Gastrocnemius medialis (tissue), 4 donors: ENCODE measurements at places on chromosomes 7 and 10.

GRCh38 chr10:130078120-130078519, 32.5 kb downstream of the C10orf143 start:
- no peak overlapping the region for H3K27ac ChIP-seq
- no peak for DNase-seq
- H3K27me3 ChIP-seq: no peaks in the 10 kb centered on the region
- no peak overlapping the region for H3K4me3 ChIP-seq

DNA sequence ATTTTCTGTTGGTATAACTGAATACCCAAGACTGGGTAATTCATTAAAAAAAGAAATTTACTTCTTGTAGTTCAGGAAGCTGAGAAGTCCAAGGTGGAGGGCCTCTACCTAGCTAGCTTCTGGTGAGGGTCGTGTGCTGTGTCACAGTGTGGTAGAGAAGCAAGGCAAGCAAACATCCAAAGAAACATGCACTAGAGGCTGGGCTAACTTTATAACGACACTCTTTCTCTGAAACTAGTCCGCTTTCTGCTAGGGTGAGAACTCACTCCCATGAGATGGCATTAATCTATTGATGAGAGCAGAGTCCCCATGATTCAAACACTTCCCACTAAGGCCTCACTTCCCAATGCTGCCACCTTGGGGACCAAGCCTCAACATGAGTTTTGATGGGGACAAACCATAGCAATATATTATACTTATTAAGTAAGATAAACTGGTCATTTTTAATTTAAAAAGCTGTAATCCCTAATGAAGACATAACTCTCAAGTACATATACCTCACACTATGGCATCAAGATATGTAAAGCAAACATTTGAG, 50.8 kb downstream of the PHYHIPL start:
- no peaks in the 10 kb centered on the region for H3K36me3 ChIP-seq
- H3K27me3 ChIP-seq: no peaks in the 10 kb centered on the region
- no peak overlapping the region for H3K27ac ChIP-seq
- no peak for DNase-seq

DNA sequence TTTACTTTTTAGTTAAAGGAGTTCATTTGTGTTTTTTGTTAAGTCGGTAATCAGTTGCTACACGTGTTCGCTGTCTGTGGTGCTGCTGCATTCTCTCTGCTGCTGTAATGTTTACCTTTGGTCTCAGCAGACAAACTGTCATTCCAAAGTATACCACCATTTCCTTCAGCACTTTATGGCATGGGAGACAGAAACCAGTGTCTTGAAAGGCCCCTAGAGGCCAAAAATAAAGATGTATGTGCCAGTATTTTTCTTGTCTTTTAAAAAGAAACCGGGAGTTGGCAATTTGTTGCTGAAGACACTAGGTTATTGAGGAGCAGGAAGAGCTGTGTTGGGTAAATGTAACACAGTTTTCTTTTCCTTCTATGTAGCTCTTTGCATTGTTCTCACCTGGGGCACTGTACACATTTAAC, 24.1 kb downstream of the ZNF92 start:
- DNase-seq: no peak
- no peak overlapping the region for H3K27ac ChIP-seq
- H3K4me1 ChIP-seq: no peaks in the 10 kb centered on the region

DNA sequence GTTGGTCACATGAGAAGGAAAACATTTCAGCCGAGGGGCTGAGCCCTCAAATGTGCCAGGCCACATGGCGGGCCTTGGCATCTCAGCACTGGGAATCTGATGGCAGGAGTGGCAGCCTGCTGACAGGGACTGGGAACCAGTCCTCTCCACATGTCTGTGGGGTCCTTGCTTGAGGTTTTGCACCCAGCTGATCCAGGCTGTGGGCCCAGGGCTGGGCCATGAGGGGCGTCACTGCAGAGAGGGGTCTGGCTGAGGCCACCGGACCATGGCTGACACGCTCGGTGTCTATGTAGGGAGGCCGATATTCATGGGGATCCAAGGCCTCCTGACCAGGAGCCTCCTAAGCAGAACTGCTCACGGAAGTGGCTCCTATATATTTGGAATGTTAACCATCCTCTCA, 31.0 kb upstream of the PWWP2B start:
- H3K4me3 ChIP-seq: no peak overlapping the region
- H3K36me3 ChIP-seq: no peaks in the 10 kb centered on the region
- H3K4me1 ChIP-seq: no peaks in the 10 kb centered on the region
- no peak overlapping the region for H3K27ac ChIP-seq

GRCh38 chr10:104233817-104234216, 1.7 kb upstream of the CFAP43 start:
- no peaks in the 10 kb centered on the region for H3K36me3 ChIP-seq
- H3K4me3 ChIP-seq: no peak overlapping the region
- no peaks in the 10 kb centered on the region for H3K27me3 ChIP-seq

DNA sequence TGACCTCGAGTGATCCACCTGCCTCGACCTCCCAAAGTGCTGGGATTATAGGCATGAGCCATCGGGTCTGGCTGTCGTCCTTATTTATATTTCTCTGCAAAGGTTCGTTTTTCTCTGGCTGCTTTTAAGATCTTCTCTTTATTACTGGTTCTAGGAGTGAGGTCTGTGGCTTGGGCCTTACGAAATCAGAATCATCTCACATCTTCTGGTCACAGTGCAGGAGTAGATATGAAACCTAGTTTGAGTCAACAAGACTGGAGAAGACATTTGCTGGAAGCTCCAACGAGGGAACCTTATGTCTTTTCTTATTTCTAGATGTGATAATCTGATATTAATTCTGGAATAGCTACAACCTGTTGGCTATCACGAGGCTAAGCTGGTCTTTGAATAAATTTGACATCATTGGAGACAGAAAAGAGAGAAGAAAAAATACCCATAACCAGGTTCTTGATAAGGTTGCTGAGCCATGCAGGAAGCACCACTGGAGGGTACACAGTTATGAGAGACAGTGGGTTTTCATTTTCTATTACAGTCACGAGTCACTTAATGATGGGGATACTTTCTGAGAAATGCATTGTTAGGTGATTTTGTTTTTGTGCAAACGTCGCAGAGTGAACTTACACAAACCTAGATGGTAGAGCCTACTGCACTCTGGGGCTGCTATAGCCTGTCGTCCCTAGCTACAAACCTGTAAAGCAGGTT, 25.6 kb upstream of the IL15RA start:
- H3K4me3 ChIP-seq: no peak overlapping the region
- no peaks in the 10 kb centered on the region for H3K4me1 ChIP-seq

DNA sequence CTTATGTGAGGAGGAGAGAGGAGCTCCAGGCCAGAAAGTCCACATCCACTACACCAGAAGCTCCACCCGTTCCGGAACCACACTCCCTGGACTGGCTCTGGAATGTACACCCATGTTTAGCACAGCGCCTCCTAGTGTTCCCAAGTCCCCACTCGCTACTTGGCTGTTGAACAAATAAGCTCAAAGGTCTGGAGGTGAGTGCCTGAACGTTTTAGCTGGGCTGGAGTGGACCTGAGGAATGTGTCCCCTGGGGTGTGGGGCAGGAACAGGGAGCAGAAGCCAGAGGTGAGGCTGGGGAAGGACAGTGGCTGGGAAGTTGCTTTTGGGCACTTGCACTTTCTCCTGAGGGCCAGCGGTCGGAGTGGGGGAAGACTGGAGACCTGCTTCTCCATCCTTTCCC, 164.1 kb upstream of the CDCA7L start:
- H3K27me3 ChIP-seq: no peaks in the 10 kb centered on the region
- no peak for DNase-seq
- no peak overlapping the region for H3K4me3 ChIP-seq
- no peak overlapping the region for H3K27ac ChIP-seq
- H3K4me1 ChIP-seq: no peaks in the 10 kb centered on the region

DNA sequence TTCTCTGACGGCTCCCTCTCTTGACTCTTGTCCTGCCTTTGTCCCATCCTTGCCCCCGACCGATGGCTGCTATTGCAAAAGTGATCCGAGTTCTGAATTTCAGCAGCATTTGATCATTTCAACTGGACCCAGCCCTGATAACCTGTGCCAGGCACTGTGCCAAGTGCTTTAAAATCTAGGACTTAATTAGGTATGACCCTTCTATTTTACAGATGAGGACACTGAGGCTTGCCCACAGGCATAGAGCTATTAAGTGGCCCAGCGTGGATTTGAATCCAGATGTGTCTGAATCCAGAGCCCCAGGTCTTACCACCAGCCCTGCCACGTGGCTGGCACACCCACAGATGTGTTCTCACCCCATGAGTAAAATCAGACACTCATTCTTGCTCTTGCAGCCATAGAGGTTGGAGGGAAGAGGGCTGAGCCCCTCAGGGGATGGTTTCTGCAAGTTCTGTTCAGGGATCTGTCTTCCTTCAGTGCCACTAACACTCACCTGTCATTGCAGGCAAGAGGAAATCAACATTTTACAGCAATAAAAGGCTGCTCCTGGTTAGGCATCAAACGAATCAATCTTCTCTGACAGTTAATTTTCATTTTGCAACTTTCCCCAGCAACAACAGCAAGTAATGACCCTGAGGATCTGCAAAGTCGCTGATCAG, 101.2 kb downstream of the GRID1 start:
- no peak overlapping the region for H3K4me3 ChIP-seq
- H3K36me3 ChIP-seq: no peaks in the 10 kb centered on the region
- H3K27ac ChIP-seq: no peak overlapping the region
- DNase-seq: no peak
- no peaks in the 10 kb centered on the region for H3K4me1 ChIP-seq
- H3K27me3 ChIP-seq: peaks cover 18% of the 10 kb centered on the region

GRCh38 chr7:151796091-151796870, 80.6 kb downstream of the PRKAG2 start:
- peak overlapping the region; percentile 60 for H3K27ac ChIP-seq
- H3K36me3 ChIP-seq: no peaks in the 10 kb centered on the region
- peaks cover 38% of the 10 kb centered on the region for H3K4me1 ChIP-seq
- no peak overlapping the region for H3K4me3 ChIP-seq
- no peaks in the 10 kb centered on the region for H3K27me3 ChIP-seq

- no peaks in the 10 kb centered on the region for H3K4me1 ChIP-seq
- no peak for DNase-seq
- no peaks in the 10 kb centered on the region for H3K27me3 ChIP-seq
- no peak overlapping the region for H3K27ac ChIP-seq
- H3K36me3 ChIP-seq: no peaks in the 10 kb centered on the region
Observed at GRCh38 chr10:53754596-53755250, 982.1 kb upstream of the MBL2 start.

GRCh38 chr7:45183711-45184210, 26.2 kb downstream of the RAMP3 start:
- no peaks in the 10 kb centered on the region for H3K4me1 ChIP-seq
- H3K4me3 ChIP-seq: no peak overlapping the region
- DNase-seq: no peak
- H3K27me3 ChIP-seq: no peaks in the 10 kb centered on the region
- H3K36me3 ChIP-seq: no peaks in the 10 kb centered on the region
- H3K27ac ChIP-seq: no peak overlapping the region

DNA sequence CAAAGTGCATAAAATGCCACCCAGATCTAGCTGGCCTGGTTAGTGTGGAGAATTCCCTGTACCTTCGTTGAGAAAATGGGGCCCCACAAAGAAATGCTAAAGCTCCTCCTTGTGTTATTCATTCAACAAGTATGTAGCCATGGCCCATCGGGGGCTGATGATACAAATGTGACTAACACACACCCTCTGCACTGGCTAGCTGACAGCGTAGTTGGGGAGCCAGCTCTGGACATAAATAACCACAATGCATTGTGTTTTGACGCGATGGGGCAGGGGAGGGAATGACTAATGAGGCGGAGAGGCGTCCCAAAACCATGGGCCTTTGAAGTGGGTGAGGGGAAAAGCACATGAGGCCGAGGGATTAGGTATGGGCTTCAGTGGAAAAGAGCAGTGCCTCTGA, 28.2 kb upstream of the ASL start:
- H3K4me1 ChIP-seq: peaks cover 6% of the 10 kb centered on the region
- no peaks in the 10 kb centered on the region for H3K27me3 ChIP-seq
- no peak overlapping the region for H3K4me3 ChIP-seq
- no peaks in the 10 kb centered on the region for H3K36me3 ChIP-seq

DNA sequence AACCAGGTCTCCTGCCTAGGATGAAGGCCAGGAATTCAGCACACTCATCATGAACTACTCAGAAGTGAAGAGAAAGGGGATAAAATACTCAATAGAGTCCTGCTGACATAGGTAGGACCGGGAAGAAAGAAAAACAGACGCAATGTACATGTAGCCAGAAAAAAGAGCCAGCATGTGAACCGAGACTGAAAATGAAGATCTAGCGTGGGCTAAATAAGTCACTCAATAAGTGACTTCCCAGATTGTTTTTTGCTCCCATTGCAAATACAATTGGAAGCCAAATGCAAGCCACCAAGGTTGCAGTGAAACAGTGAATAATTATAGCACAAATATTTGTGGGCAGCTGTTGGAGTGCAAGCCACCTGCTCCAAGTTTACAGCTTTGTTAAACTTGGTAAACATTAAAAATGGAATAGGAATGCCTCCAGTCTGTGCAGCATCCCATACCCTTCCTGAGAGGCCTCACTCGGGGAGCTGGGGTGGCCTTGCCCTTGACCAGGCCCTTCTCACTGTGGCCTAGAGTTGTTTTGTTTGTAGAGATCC, 34.7 kb upstream of the HPS1 start:
- DNase-seq: no peak
- no peak overlapping the region for H3K4me3 ChIP-seq
- no peaks in the 10 kb centered on the region for H3K27me3 ChIP-seq
- no peaks in the 10 kb centered on the region for H3K36me3 ChIP-seq
- H3K27ac ChIP-seq: no peak overlapping the region

DNA sequence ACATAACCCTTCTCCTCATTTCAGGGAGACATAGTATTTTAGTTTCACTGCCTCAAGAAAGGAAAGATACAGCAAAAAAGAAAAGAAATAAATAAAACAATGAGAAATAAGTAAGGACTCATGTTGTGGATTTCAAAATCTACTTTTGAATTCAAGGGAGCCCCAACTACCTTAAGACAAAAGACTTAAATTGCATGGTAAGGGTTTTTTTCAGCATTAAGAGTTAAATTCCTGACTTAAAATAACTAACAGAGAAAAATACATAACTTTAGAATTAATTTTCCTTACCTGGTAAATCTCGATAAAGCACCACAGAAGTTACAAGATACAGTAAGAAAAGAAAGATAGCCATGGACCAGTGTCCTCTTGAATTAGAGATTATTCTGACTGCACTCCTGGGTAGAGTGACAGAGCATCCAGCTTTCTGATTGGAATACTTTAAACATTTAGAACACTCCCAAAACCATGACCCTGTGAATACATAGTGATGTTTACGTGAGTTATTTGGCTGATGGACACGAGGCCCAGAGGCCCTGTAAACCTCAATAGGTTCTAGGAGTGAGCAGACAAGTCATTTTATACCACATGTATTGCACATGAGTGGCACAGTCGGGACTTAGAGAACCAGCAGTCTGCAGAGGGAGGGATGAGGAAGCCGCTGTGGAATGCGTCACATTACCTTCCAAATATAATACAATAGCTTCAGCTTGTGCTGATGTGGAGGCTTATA, 292.5 kb upstream of the SEMA3C start:
- no peak overlapping the region for H3K27ac ChIP-seq
- no peaks in the 10 kb centered on the region for H3K4me1 ChIP-seq
- no peaks in the 10 kb centered on the region for H3K36me3 ChIP-seq
- no peaks in the 10 kb centered on the region for H3K27me3 ChIP-seq
- no peak for DNase-seq
